Panc1 (cell line): ENCODE measurements at places on chromosomes 3 and 15. TPM values are rescaled to one million over a fixed set of nuclear protein-coding genes. Genes with fewer than 3 reads are reported as not detected.

KLHL40 gene
- not detected for total RNA-seq

HGD gene
- 0.59 TPM for total RNA-seq

CAPN3 gene
- 0.31 TPM for total RNA-seq

- DNase-seq: no peak
- no peak overlapping the region for H3K4me3 ChIP-seq
- no peaks in the 10 kb centered on the region for H3K36me3 ChIP-seq
- no peaks in the 10 kb centered on the region for H3K27me3 ChIP-seq
These were observed 189.3 kb downstream of the OPA1 start for GRCh38 chr3:193782276-193782647.

DNA sequence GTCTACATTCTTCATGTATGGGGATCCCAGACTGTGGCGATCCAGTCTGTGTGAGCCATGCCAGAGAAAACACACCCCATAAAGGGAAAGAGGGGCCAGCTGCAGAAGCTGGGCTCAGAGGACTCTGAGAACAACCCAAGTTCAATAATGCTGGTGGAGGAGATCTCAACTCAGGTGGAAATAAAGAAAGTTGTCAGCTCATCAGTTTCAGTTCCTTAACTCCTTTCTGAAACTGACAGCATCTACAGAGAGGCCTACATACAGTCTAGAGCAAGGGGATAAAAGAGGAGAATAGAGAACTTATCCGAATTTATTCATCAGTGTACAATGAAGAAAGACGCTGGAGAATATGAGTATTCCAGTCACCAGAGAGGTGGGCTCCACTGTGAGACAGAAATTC lies 77.0 kb downstream of the NTRK3 start:
- DNase-seq: no peak
- no peaks in the 10 kb centered on the region for H3K36me3 ChIP-seq
- no peak overlapping the region for H3K4me3 ChIP-seq
- peaks cover 3% of the 10 kb centered on the region for H3K27me3 ChIP-seq
- H3K27ac ChIP-seq: no peak overlapping the region

- H3K27me3 ChIP-seq: no peaks in the 10 kb centered on the region
- H3K4me1 ChIP-seq: no peaks in the 10 kb centered on the region
- no peaks in the 10 kb centered on the region for H3K36me3 ChIP-seq
- H3K4me3 ChIP-seq: no peak overlapping the region
These were observed 37.1 kb downstream of the OXNAD1 start for GRCh38 chr3:16302082-16302631.

GRCh38 chr3:9770276-9770812 lies 597 bp upstream of the CAMK1 start:
- H3K27me3 ChIP-seq: no peaks in the 10 kb centered on the region
- no peaks in the 10 kb centered on the region for H3K36me3 ChIP-seq
- peak overlapping the region; percentile 50 for H3K4me3 ChIP-seq
- 0 out of 2 replicates have a peak, but pooled peaks cover 3% of the 10 kb centered on the region for H3K4me1 ChIP-seq
- no peak for DNase-seq
- peak overlapping the region; percentile 48; the same call in 1 of the 2 replicates for H3K27ac ChIP-seq

DNA sequence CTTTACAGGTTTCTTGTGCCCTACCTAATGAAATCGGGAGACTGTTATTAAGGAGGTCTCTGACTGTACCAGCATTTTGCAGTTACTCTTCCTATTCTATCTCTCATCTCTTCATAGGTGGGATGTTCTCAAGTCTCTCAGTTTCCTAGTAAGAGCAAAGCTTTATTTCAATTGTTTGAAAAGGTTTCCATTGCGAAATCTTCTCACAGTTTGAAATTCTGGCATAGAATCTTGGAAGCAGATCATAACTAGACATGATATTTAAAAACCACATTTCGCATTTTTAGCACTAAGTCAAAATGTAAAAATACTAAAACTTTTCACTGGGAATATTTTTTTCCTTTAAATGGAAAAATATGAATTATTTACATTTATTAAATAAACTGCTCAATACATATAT lies 1311.4 kb downstream of the ROBO2 start:
- no peaks in the 10 kb centered on the region for H3K4me1 ChIP-seq
- H3K4me3 ChIP-seq: no peak overlapping the region
- H3K27ac ChIP-seq: no peak overlapping the region

- H3K4me3 ChIP-seq: no peak overlapping the region
- no peak for DNase-seq
- H3K27ac ChIP-seq: no peak overlapping the region
- H3K27me3 ChIP-seq: no peaks in the 10 kb centered on the region
These were observed 11.9 kb downstream of the RAP2B start for GRCh38 chr3:153173758-153174516.

- no peak for DNase-seq
- H3K27me3 ChIP-seq: peaks cover 10% of the 10 kb centered on the region
- H3K36me3 ChIP-seq: no peaks in the 10 kb centered on the region
- no peaks in the 10 kb centered on the region for H3K4me1 ChIP-seq
- H3K27ac ChIP-seq: no peak overlapping the region
- no peak overlapping the region for H3K4me3 ChIP-seq
These were observed 115.9 kb downstream of the SV2B start for GRCh38 chr15:91216000-91216399.

- DNase-seq: no peak
- no peaks in the 10 kb centered on the region for H3K27me3 ChIP-seq
- H3K4me3 ChIP-seq: no peak overlapping the region
- H3K4me1 ChIP-seq: no peaks in the 10 kb centered on the region
- no peak overlapping the region for H3K27ac ChIP-seq
These were observed 64.4 kb upstream of the PPARG start for GRCh38 chr3:12224181-12225147.

- peaks cover 5% of the 10 kb centered on the region for H3K27me3 ChIP-seq
- no peak overlapping the region for H3K4me3 ChIP-seq
- H3K27ac ChIP-seq: no peak overlapping the region
- no peaks in the 10 kb centered on the region for H3K36me3 ChIP-seq
- no peaks in the 10 kb centered on the region for H3K4me1 ChIP-seq
These were observed 27.2 kb upstream of the STT3B start for GRCh38 chr3:31505371-31506048.

GRCh38 chr3:43378066-43378935 lies 92.0 kb downstream of the SNRK start:
- no peaks in the 10 kb centered on the region for H3K4me1 ChIP-seq
- no peaks in the 10 kb centered on the region for H3K36me3 ChIP-seq
- no peak overlapping the region for H3K4me3 ChIP-seq
- DNase-seq: no peak
- no peak overlapping the region for H3K27ac ChIP-seq

DNA sequence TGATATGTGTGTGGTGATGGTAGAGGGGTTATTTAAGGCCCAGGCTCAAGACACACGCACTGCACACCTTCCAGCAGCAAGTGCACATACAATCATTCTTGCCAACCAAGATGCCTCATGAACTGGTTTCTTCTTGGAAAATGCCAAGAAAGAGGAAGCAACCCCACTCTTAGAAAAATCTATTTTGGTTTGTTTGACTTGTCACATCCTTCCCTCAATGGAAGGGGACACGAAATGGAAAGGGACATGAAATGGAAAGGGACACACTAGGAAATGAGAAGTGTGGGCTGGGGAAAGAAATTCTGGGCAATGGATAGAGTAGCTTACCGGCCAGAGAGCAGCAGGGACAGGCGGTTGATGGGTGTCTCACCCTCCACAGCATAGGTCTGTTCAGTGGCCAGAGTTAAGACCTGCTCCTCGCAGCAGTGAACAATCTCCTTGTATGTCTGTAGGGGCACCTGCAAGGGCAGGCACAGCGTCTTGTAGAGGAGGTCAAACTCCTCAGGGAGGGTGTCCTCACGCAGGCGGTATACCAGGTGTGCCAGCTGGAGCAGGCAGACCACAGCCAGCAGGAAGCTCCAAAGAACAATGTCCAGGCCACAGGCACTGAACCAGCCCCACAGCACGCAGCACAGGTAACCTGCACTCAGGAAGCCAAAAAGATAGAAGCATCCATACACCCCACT lies 640 bp downstream of the POPDC2 start:
- no peak overlapping the region for H3K4me3 ChIP-seq
- no peak overlapping the region for H3K27ac ChIP-seq
- no peaks in the 10 kb centered on the region for H3K36me3 ChIP-seq
- peaks cover 9% of the 10 kb centered on the region; the same call in 1 of the 2 replicates for H3K27me3 ChIP-seq

- H3K4me3 ChIP-seq: no peak overlapping the region
- no peaks in the 10 kb centered on the region for H3K27me3 ChIP-seq
- no peak overlapping the region for H3K27ac ChIP-seq
These were observed 14.0 kb downstream of the CLDN16 start for GRCh38 chr3:190401963-190402362.

- no peak for DNase-seq
- no peaks in the 10 kb centered on the region for H3K36me3 ChIP-seq
- H3K27ac ChIP-seq: 0 out of 2 replicates have a peak overlapping the region, but pooled peaks have one; percentile 2
- H3K4me1 ChIP-seq: peaks cover 25% of the 10 kb centered on the region
These were observed 232.9 kb downstream of the UACA start for GRCh38 chr15:70530503-70530902.

DNA sequence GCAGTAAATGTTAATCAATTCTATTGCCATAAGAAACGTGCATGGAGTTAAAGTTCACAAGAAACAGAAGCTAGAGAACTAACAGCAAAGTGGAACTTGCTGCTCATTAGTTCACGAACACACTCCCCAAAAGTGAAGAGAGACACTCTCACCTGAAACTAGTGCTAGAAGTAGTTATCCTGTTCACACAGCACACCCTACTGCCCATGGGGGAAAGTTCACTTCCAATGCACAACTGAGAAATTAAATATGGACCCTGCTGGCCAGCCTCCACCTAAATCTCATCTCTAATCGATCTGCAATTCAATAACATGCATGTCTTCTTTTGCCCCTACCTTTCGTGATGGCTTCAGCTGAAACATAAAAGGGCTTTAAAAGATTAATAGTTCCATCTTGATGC lies 39.4 kb upstream of the FRMD4B start:
- H3K4me3 ChIP-seq: no peak overlapping the region
- H3K4me1 ChIP-seq: no peaks in the 10 kb centered on the region
- no peaks in the 10 kb centered on the region for H3K36me3 ChIP-seq
- H3K27me3 ChIP-seq: no peaks in the 10 kb centered on the region
- peak; percentile 17 for DNase-seq

DNA sequence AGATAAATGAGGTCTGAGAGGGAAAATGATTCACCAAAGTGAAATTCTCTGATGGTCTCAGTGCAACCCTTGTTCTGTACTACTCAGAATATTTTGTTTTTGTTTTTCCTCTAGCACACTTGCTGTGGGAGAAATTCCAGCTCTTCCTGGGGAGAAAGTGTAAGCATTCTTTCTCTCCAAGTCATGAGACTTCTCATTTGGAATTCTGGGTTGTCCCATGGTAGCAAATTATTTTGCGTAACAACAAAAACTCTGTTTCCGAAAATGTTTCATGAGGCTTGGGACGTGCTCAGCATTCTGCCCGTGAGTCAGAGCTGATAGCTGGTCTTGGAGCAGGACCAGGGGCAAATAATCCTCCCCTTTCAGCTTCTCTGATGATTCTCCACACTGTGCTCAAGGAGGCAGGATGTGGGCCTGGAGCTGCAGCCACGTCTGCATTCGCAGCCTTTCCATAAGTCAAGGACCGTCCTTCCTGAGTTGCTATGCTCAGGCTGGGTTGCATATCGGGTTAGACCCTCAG lies 70.3 kb downstream of the SENP2 start:
- peaks cover 7% of the 10 kb centered on the region for H3K36me3 ChIP-seq
- no peak overlapping the region for H3K27ac ChIP-seq
- no peak overlapping the region for H3K4me3 ChIP-seq
- DNase-seq: no peak
- H3K4me1 ChIP-seq: peaks cover 3% of the 10 kb centered on the region; the same call in 1 of the 2 replicates
- H3K27me3 ChIP-seq: no peaks in the 10 kb centered on the region
